Stimulated activated CD4-positive, alpha-beta T cell treated with anti-CD3 and anti-CD28 coated beads, Interleukin-4, amount 100 ng/mL, for 1 hour (primary cell): ENCODE measurements at places on chromosomes 3 and 15.

GRCh38 chr15:66777054-66777453 is 75.0 kb downstream of the SMAD6 start:
- no peak for DNase-seq

DNA sequence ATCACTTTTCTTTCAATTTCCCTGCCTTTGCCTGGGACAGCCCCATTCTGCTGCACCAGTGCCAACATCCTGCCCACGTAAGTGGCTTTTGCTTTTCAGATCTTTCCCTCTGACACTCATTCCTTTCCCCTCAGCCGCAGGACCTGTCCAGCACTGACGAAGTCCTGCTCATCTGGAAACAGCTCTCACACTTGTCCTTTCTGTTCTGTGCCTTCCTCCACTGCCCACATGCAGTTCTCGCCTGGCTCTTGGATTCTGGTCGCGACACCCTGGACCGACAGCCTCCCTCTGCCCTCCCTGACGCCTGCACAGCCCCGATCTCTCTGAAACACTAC is 99.7 kb downstream of the ADCY5 start:
- DNase-seq: no peak

- DNase-seq: no peak
Measured at GRCh38 chr15:92843814-92844213, 56.3 kb upstream of the CHD2 start.

DNA sequence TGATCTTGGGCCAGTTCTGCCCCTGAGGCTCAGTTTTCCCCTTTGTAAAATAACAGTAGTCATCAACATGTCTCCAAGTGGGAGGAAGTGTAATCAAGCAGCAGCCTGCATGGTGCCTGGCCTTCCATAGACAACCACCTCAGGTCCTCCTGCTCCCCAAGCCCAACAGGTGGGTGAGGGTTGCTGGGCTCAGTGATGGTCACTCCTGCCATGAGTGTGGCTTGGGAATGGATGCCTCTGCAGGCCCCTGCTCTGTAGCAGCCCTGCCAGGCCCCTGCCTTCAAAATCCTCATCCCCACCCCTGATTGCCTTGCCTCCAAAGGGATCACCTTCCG is 59.1 kb upstream of the SLC6A1 start:
- no peak for DNase-seq

DNA sequence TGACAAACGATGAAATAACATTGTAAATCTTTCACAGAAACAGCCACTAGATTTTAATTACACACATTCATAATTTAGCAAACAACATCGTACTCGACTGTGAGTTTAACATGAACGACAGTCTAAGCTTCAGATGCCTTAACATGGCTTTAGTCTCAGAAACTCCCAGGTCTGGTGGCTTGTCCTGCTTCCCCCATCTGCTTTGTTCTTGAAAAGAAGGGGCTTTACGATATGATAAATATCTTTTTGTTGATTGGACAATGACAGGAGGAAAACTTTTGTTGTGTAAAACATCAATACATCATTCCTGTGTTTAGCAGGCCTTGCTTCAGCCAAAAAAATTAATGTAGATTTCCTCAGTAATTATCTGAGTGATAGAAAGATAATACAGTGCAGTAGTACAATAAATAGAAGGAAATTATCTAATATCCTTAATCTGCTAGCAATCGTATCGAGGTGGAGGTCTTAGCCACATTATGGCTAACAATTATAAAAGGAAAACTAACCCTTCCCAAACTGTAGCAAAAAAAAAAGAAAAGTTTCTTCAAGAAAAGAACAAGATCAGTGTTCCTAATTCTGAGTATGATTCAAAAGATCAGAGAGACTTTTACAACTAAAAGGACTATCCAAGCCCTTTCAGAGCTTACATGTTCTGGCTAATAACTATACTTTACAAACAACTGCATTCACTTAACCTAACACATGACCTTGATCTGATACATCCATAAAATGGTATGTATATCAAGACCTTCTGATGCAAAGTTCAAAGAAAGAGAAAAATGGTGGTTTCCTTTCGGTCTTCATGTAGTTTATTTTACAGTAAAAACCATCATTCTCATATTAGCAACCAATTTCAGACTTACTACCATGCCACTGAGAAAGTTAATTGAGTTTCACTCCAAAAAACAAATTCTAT is 535.7 kb downstream of the FOXP1 start:
- no peak for DNase-seq
